ENCODE measurements at places on chromosomes 7 and 10.

- DNase-seq: no peak
Measured at GRCh38 chr7:101589052-101589451, 40.0 kb downstream of the MYL10 start.

DNA sequence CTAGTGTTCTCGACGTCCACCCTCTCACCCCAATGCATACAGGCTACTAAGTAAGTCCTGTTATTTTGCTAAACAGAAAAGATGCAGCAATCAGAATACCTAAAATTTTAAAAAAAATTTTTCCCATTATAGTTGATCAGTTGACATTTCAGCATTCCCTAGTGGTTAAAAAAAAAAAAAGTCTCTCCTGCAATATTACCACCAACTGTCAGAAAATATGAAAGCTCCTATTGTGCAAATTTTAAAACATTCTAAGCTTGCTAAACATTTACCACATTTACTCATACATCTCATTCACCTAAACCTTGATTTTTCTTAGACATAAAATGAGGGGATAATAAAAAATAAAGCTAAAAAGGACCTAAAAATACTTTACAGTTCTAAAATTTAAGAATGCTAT, 165.6 kb downstream of the AVL9 start:
- DNase-seq: no peak

- no peak for DNase-seq
Measured at GRCh38 chr7:21730399-21730798, 187.6 kb downstream of the DNAH11 start.

- DNase-seq: no peak
Measured at GRCh38 chr7:47518827-47519226, 63.1 kb downstream of the TNS3 start.

GRCh38 chr10:343231-344220, 208.3 kb downstream of the ZMYND11 start:
- DNase-seq: no peak

DNA sequence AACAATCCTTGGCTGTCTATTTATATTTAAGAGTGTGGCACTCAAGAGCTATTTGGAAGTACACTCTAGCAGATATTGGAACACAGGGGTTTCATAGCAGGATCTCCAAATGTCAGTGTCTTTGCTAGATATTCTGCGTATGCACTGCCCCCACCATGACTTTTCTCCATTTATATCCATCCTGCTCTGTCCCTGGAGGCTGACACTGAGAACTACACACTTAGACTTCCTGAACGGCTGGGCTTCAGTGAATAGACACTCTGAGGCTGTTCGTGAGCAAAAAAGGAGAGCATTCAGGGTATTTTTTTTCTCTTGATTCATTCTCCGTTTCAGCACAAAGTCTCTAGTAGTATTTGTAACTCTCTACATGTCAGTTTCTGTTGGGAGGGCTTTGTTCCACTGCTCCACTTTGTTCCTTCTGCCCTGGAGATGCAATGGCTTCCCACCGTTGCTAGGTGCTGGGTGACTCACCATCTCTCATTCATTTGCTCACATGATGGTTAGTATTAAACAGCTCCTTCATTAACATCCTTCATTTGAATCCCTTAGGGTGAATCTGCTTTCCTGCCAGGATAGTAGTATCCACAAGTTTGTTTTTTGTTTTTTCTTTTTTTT, 155.9 kb upstream of the SLC13A1 start:
- no peak for DNase-seq

DNA sequence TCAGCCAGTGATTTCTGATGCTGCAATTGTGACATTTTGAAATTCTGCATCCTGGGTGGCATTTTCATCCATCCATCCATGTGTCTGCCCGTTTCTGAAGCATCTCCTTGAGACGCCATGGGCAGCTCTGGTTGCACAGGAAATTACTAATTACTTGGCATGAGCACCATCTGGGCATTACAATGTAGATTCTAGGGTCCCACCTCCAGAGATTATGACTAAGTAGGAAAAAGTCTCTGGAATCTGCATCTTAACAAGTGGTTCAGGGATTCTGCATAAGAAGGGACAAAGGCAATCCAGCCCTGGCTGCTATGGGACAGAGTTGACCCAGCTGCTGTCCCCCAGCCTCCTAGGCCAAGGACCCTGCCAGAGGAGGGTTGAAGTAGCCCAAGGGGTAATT, 65.3 kb downstream of the CUZD1 start:
- DNase-seq: no peak

GRCh38 chr7:77631820-77632219, 64.4 kb upstream of the RSBN1L start:
- DNase-seq: no peak

- DNase-seq: peak; percentile 99
Measured at GRCh38 chr7:39732837-39733804, 109.7 kb downstream of the RALA start.

- DNase-seq: no peak
Measured at GRCh38 chr10:48199580-48200377, 74.7 kb downstream of the FRMPD2 start.

GRCh38 chr10:47042780-47043750, 131.8 kb downstream of the PTPN20 start:
- no peak for DNase-seq

DNA sequence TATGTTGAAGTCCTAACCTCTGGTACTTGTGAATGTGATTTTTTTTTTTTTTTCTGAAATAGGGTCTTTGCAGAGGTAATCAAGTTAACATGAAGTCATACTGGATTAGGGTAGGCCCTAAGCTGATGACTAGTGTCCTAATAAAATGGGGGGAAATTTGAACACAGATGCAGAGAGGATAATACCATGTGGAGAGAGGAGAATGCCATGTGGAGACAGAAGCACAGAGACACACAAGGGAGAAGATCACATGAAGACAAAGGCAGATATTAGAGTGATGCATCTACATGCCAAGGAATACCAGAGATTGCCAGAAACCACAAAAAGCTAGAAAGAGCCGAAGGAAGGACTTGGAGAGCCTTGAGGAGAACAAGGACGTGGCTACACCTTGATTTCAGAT, 28.5 kb upstream of the ARMC3 start:
- DNase-seq: no peak

GRCh38 chr7:28685644-28686417, 272.3 kb downstream of the TRIL start:
- DNase-seq: peak; percentile 4

DNA sequence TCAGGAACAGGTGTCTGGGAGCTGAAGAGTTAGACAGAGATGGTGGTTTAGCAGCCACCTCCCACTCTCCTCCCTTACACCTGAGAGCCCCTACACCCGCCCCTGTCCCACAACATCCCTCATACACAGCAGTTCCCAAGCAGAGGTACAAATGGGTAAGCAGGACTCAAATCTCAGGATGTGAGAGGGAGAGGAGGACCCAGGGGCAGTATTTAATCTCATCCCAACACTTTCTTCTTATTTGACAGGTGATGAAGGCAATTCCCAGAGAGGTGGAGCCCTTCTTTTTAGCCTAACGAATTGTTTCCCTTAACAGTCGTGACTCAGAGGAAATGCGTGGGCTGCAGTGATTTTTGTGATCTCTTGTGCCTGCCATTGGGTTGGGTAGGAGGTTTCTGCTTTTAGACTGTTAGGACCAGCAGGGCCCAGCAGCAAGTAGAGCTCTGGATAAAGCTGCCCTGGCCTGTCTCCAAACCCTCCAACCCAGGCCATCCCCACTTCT, 191.3 kb downstream of the HECW1 start:
- peak; percentile 38 for DNase-seq

GRCh38 chr7:780081-780480, 52.2 kb upstream of the SUN1 start:
- DNase-seq: no peak

DNA sequence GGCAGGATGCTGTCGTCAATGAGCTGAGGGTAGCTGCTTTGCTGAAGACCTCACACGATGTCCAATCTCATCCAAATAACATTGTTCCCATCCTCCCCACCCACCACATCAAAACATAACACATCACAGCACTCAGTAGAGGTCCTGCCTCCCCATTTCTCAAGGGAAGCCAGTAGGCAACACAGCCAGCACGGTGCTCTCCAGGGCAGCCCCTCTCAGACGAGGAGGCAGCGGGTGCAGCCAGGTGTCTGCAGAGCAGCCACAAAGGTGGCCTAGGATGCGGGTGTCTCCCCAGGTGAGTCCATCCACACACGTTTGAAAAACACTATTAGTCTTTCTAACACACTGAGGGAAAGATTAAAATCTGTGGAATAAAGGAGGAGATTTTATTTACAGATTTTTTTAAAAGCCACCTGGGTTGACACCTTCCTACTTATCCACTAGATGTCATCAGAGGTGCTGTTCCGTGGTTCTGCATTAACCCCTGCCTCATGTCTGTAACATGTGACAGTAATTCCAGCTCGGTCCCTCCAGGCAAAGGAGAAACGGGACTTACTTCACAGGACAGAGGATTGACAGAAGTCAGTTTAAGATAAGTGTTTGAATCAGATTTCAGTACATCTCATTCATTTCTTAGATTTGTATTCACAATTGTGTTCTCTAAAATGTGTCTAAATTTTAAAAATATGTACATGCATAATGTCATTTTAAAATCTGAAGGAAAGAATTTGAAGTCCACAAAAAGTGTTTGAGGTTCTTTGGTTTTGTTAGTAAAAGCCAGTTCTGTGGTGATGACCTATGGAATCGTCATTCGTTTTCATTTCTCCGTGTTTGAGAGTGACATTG, 68.0 kb downstream of the LANCL2 start:
- DNase-seq: no peak

DNA sequence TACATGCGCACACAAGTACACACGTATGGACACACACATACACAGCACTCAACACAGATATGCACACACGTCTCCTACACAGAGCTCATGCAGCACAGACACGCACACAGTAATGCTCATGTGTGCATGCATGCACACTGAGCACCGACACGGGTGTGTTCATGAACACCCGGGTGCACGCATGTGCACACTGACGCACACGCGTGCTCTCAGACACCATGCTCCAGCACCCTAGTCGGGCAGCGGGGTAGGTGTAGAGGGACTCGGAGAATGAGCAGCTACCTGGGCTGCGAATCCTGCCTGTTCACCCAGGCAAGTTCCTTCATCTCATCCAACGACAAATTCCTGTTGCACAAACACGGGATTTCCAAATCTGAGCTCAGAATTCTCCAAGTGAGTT, 184.7 kb downstream of the MAD1L1 start:
- DNase-seq: no peak
